ENCODE measurements at places on chromosomes 2 and 18.
A peak's percentile ranks its signal among the peaks of the same experiment; 100 is the strongest.

DNA sequence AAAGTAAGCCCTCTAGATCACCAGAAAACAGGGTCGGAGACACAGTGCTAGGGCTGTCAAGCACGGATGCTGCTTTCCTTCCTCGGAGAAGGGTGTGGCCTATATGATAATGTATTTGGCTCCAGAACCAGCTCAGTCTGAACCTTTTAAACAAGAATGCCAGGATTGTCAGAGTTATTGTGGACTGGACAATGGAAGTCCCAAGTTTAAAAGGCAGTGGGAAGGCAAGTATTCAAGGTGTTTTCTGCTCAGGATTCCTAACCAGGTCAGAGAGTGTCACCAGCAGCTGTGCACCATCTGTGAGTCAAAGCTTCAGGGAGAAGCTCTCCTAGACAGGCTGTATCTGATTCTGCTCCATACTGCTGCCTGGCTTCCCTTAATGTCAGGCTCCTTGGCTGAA lies 94.8 kb downstream of the SPOPL start:
- DNase-seq, result no peak

GRCh38 chr2:122866095-122866494 lies 1110.6 kb downstream of the TSN start:
- no peak for DNase-seq

DNA sequence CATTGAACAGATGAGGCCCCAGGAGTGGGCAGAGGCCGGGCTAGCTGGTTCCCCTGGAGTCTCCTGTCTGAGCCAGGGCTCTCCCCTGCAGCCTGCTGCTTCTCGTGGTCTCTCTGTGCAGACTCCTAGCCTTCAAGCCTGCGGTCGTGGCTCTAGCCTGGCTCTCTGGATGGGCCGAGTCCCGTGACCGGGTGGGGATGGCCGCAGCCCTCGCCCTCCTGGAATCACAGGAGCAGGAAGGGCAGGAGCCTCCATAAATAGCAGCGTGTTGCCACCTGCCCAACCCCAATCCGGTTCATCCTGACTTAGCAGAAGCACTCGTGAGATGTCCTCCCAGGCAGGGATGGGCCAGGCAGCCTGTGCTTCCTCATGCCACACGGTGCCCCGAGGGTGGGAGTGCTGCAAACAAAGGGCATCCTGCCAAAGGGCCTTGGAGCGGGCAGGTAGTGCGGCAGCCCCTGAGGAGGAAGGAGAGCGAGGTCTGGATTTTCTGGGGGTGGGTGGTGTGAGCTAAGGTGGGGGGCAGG lies 43.9 kb downstream of the FOSL2 start:
- DNase-seq, result no peak

- no peak for DNase-seq
Observed at GRCh38 chr2:43729491-43730174, 44.2 kb upstream of the DYNC2LI1 start.

- no peak for DNase-seq
Observed at GRCh38 chr2:121826036-121826435, 70.6 kb downstream of the TSN start.

- no peak for DNase-seq
Observed at GRCh38 chr2:29834624-29835023, 86.8 kb downstream of the ALK start.

DNA sequence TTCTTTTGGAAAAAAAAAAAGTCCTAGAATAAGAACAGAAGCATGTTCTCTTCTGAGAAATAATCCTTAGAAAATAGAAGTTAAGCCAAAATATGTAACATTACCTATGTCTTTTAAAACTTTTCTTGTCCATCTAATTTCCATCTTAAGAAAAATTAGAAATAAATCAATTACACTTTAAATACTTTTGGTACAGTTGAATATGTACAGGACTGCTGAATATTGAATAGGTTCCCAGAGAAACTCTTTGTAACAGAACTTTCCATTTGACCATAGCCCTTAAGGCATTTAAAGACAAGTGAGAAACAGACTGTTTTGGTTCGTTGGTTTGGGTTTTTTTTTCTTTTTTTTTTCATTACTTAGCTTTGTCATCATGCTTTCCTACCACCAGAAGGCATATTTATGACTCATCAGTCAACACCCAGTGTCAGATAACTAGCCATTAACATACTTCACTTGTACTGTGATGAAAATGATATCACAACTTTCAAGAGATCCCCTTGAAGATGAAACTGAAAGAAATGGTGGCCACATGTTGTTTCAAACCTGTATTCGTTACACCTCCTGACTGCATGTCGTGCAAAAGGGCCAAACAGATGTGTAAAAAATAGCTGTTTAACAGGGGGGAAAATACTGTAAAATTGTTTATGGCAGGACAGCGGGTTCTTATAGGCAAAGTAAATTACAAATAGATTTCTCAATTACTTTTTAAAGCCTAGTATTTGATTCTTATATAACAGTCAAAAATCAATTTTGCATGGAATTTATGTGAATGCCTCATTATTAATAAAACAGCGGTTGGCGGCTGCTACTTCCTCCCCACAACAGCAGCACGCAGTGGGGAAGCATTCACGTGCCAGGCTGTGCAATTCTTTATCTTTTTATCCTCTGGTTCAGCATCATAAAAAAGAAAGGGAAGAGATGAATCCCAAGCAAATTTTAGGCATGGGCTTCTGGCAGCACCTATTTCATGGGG lies 280.7 kb upstream of the HNRNPA3 start:
- no peak for DNase-seq

DNA sequence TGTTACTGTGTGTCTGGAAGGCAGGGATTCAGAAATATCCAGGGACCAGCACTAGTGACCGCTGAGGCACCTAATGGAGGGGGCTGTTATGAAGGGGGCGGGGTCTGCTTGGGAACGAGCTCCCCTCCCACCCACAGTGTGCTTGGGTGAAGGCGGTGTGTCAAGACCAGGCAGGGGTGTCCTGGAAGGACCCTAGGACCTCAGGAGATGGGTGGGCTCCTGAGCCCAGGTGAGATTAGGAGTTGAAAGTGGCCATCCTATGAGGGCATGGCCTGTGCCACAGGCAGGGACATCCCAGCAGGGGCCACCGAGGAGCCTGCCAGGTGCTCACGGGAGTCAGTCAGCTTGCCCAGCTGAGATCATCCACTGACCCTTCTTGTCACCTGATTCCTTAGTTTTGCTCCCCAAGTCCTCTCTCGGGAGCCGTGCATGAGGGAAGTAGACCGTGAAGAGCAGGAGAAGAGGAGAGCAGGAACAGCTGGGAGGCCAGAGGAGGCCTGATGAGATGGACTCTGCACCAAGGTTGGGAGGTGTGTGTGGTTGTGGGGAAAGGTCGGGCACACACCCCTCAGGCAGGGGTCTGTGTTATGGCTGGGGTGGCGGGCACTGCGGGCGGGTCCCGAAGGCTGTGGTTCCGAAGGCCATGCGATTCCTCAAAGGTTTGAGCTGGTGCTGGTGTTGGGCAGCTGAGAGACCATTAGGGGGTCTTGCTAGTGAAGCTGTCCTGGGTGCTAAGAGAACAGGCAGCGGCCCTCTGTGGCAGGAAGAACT lies 180.9 kb upstream of the HS6ST1 start:
- DNase-seq, result no peak

- no peak for DNase-seq
Observed at GRCh38 chr2:20089715-20090464, 38.5 kb upstream of the LAPTM4A start.

DNA sequence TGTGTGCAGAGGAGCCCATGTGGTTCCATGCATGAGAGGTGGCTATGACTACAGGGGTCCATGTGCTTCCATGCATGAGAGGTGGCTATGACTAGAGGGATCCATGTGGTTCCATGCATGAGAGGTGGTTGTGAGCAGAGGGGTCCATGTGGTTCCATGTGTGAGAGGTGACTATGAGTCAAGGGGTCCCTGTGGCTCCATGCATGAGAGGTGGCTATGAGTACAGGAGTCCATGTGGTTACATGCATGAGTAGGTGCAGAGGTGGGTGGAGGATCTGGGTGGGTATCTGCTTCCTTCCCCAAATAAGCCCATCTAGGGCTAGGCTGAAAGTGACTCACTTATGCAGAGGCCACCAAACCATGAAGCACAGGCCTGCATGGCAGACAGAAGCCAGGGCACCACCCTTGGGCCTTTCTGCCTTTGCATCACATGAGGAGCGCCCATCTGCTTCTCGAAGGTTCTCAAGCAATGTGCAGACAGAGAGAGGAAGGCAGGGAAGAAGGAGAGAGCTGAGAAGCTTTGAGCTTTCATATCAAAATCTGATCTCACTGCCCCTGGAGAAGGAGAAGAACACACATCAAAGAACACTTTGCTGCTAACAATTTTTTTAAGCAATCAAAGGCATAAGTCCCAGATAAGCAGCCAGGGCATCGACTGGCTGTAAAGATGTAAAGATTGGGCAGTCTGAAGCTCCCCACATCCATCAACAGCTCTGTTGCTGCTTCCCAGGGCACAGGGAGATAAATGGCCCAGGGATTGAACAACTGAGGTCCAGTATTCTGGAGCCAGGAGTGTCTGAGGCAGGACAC lies 137.6 kb downstream of the TNS1 start:
- DNase-seq, result no peak

GRCh38 chr2:186599186-186599778 lies 9.4 kb downstream of the ITGAV start:
- no peak for DNase-seq

DNA sequence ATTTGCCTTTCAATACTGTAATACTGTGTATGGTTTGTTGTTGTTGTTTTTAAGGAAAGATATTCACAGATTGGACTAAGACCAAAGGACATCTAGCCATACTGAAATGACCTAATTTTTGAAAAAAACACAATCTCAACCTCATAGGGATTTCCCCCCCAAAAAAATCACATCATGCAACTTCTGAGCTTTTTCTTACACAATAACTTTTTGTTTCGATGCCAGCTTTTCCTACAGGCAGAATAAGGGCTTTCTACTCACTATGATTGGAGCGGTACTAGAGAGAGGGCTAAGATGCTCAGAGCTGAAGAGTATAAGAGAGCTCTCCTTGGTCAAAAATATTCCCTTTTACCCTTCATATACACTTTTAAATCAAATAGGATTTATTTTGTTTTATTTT lies 32.4 kb upstream of the SLC3A1 start:
- DNase-seq, result no peak

- no peak for DNase-seq
Observed at GRCh38 chr2:161976917-161977316, 97.1 kb downstream of the DPP4 start.

GRCh38 chr2:69683170-69683971 lies 39.8 kb upstream of the AAK1 start:
- no peak for DNase-seq

DNA sequence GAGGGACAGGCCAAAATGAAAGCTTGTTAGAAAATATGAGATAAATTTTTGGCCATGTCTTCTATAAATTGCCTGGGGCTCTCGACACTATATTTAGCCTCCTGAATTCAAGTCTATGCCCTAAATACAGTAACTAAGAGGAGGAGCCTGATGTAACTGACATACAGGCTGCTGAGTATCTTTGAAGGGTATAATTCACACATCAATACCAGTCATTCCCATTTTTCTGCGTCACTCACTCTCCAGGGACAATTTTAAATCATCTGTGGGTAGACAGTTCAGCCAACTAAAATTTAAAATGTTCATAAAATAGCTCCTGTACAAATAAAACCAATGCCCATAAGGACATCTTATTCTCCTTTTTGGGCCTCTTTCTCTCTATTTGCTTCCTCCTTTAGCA lies 105.9 kb downstream of the AP1S3 start:
- no peak for DNase-seq

DNA sequence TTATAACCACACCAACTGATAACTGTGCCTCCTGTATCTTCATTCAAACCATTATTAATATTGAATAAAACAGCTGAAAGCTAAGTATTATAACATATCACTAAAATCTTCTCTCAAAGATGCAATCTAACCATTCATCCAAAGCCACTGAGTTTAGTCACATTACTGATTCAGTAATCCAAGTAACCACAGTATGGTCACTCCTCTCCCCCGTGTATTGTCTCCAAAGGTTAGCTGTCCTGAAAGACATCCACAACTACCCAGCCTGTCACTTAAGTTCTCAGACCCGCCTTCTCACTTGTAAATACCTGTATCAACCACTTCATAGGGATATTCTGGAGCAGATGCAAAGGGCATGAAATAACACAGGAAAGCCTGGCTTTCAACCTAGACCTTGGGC lies 213.4 kb upstream of the BOD1L2 start:
- no peak for DNase-seq

DNA sequence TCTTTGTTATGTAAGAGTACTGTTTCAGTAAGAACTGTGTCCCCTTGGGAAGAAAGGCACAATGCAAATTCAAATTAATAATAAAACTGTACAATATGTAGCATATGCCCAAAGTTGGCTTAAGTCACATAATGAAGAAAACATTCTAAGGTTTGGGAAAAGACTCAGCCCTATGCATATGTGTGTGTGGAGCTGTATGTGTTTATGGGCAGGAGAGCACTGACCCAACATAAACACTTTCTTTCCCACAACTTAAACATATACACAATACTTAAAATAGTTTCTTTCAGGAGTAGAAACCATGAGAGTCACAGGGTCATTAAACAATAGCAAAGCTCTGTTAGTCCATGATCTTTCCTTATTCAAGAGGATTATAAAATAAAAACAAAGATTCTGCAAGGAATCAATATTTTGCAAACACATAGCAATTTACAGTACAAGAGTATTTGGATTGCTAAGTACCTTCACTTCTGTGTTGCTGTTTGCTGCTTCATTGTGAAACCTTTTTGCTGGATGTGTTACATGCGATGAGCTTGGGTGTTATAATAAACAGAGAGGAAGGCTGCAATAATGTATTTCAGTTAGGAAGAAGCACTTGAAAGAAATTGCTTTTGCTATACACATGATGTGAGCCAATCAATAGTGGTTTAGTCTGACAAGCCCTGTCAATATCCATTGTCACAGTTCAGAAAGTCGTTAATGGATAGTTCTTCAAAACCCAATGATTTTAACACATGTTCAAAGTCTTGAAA lies 347.3 kb downstream of the ARHGAP15 start:
- no peak for DNase-seq

DNA sequence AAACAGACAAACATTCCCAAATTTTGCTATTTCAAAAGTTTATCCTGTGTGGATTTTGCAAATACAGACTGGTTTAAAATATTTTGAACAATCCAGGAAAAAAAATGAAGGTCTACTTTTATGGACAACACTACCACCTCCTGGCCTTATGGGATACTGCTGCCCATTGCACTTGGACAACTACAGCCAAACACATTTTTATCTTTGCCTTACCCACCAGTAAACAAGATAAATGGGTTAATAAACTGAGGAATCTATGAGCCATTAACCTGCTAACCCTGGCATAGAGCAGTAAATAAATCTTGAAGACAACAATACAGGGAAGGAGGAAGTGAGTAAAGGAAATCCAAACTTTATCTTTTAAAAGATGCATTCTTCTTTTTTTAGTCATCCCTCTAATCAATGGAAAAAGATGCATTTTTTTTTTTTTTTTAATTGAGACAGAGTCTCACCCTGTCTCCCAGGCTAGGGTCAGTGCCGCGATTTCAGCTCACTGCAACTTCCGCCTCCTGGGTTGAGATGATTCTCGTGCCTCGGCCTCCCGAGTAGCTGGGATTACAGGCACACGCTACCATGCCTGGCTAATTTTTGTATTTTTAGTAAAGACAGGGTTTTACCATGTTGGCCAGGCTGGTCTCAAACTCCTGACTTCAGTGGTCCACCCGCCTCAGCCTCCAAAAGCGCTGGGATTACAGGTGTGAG lies 2.1 kb upstream of the SPIRE1 start:
- peak; percentile 59 for DNase-seq

- DNase-seq, result no peak
Observed at GRCh38 chr2:20400787-20401488, 45.9 kb upstream of the RHOB start.

All from NCI-H748 treated with DMSO at 0.1 percent for 48 hours (cell line).